ENCODE measurements at places on chromosomes 2 and 18. TPM values are rescaled to one million over a fixed set of nuclear protein-coding genes. Genes with fewer than 3 reads are reported as not detected.

The LIMS4 gene
- 0.10 TPM for total RNA-seq

DNA sequence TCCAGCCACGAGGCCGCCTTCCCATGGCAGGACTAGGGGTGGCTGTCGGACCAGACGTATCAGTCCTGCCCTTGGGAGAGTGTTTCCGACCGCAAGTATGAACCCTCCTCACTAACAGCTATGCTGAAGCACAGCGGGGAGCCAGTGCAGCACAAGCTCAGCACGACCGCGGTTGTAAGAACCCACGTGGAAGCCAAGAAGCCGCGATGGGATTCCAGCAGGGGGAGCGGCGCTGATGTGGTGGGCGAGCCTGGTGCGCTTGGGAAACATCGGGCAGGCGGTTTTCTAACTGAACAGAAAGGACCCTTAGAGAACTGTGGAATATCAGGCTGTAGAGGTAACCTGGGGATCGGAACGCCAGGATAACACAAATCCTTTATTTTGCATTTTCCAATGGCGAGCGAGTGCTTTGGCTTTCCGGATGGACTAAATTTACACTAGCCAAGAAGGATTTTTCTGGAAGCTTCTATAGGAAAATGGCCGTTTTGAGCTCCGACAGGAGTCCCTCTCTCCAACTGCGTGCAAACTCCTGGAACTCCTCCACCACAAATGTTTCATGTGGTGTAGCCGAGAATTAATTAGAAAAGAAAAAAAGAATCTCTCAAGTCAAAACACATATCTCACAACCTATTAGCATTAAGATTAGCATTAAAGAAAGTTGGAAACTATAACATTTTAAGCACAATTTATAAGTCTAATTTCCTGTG, 132.0 kb upstream of the MYCN start:
- DNase-seq, result no peak

The LTBP1 gene
- 12.1 TPM for total RNA-seq

- no peak for DNase-seq
These were observed 127.4 kb downstream of the CDC42EP3 start for GRCh38 chr2:37543999-37544557.

The SULT1C4 gene
- not detected for total RNA-seq

DNA sequence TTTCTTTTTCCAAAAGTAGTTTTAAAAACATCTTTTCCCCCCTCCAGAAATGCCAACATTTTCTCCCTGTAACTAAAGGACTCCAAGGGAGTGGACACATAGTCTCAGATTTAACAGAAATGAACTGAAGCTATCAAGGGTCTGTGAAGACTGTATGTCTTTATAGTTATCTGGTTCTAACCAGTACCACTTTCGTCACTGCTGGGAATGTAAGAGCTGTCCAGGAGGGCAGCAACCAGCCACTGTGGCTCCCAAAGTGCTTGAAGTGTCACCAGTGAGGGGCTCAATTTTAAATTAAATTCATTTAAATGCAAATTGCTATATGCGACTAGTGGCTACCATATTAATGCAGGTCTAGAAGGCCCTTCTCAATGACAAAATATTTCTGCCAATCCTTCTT, 15.0 kb downstream of the RNF149 start:
- no peak for DNase-seq

GRCh38 chr2:182717416-182717815, 1.4 kb downstream of the DNAJC10 start:
- DNase-seq, result no peak

The KRTCAP3 gene
- not detected for total RNA-seq

The LONRF2 gene
- total RNA-seq, result 5.0 TPM
